ENCODE measurements at places on chromosomes 5 and 9. TPM values are rescaled to one million over a fixed set of nuclear protein-coding genes. Genes with fewer than 3 reads are reported as not detected.
A peak's percentile ranks its signal among the peaks of the same experiment; 100 is the strongest.

GRCh38 chr9:111198936-111199335 is 131.1 kb downstream of the OR2K2 start:
- no peak overlapping the region for H3K27ac ChIP-seq
- no peaks in the 10 kb centered on the region for H3K36me3 ChIP-seq
- DNase-seq: no peak
- H3K4me3 ChIP-seq: no peak overlapping the region

C5orf34 gene
- 0.60 TPM for total RNA-seq

- DNase-seq: peak; percentile 61
- H3K4me1 ChIP-seq: no peaks in the 10 kb centered on the region
- peaks cover 40% of the 10 kb centered on the region for H3K36me3 ChIP-seq
- no peaks in the 10 kb centered on the region for H3K27me3 ChIP-seq
These were observed 90.6 kb downstream of the PHF2 start for GRCh38 chr9:93667006-93667405.

STARD4 gene
- total RNA-seq: 9.5 TPM

GRCh38 chr5:54227109-54227508 is 83.3 kb downstream of the ARL15 start:
- H3K36me3 ChIP-seq: no peaks in the 10 kb centered on the region
- no peak overlapping the region for H3K4me3 ChIP-seq
- no peak overlapping the region for H3K27ac ChIP-seq
- no peaks in the 10 kb centered on the region for H3K27me3 ChIP-seq
- H3K4me1 ChIP-seq: no peaks in the 10 kb centered on the region
- no peak for DNase-seq
